Activated CD4-positive, alpha-beta T cell treated with anti-CD3 and anti-CD28 coated beads, Interleukin-2, Interleukin-4, amounts not matched to agents 100 ng/mL and 50 ng/mL, durations not matched to agents 16 hours and 8 hours (primary cell): ENCODE measurements at places on chromosomes 16 and 17.

GRCh38 chr17:41254861-41255260 lies 323 bp upstream of the KRTAP9-9 start:
- no peak for DNase-seq

GRCh38 chr17:47996201-47996600 lies 25.3 kb downstream of the CDK5RAP3 start:
- DNase-seq = no peak

GRCh38 chr17:82097919-82098168 lies 192 bp downstream of the FASN start:
- DNase-seq = no peak

GRCh38 chr17:56863974-56864373 lies 30.0 kb downstream of the DGKE start:
- no peak for DNase-seq

DNA sequence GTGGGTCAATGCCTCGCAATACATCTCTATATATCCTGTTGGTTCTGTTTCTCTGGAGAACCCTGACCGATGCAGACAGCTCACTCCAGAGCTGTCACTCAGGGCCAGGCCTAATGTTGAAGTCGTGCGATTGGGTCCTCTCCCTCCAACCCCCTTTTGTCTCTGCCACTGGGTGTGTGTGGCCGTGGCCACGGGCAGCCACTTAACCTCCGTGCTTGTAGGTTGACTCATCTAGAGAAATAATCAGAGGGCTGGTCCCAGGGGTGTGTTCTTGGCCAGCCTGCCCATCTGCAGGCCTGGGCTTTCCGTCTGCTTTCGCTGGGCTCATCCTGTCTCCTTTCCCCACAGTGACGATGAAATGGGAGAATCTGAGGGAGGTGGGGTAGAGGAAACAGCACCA lies 7.4 kb downstream of the ADAD2 start:
- no peak for DNase-seq

GRCh38 chr16:85592700-85593493 lies 20.2 kb upstream of the GSE1 start:
- no peak for DNase-seq

GRCh38 chr16:30357085-30357714 lies 2.1 kb upstream of the CD2BP2 start:
- no peak for DNase-seq

DNA sequence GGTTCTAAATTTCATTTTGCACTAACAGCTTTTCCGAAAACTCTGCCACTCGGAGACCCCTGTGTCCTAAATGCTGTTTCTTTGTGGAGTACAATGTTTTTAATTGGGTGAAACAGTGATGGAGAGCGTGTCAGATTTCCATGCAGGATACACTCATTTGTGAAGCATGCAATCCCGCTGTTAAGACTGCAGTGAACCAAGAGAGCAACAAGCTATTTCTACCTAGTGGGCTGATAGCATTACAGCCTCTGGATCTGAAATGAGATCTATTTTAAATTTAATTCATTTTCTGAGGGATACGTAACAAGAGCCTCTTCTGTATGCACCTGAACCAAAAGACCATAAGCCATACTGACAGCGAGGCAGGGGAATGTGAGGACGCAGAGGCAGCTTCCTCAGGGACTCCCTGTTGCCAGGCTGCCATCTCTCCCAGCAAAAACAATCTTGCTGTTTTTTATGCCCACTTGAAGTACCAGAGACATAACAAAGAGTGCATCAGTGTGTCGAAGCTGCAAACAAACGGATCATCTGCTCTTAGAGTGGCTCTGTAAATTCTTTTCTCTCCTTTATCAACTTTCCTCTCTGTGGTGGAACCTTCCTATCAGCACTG lies 199.9 kb upstream of the COX10 start:
- no peak for DNase-seq
